ENCODE measurements at places on chromosomes 3 and 15. TPM values are rescaled to one million over a fixed set of nuclear protein-coding genes. Genes with fewer than 3 reads are reported as not detected.

TRPC1 gene
- total RNA-seq: 17.1 TPM

EHHADH gene
- 4.3 TPM for total RNA-seq

MINDY4B gene
- total RNA-seq: not detected

KLHL25 gene
- total RNA-seq: 2.5 TPM

CD200R1 gene
- total RNA-seq: 0.38 TPM

MYRIP gene
- 0.32 TPM for total RNA-seq

TASOR gene
- total RNA-seq: 57.2 TPM

TMEM44 gene
- total RNA-seq: 14.6 TPM

GOLGA6L4 gene
- 1.3 TPM for total RNA-seq

KIF9 gene
- 5.8 TPM for total RNA-seq
